ENCODE measurements at places on chromosomes 3 and 15.

GRCh38 chr3:43998370-43998835, 243.3 kb upstream of the TOPAZ1 start:
- no peak for ATAC-seq

DNA sequence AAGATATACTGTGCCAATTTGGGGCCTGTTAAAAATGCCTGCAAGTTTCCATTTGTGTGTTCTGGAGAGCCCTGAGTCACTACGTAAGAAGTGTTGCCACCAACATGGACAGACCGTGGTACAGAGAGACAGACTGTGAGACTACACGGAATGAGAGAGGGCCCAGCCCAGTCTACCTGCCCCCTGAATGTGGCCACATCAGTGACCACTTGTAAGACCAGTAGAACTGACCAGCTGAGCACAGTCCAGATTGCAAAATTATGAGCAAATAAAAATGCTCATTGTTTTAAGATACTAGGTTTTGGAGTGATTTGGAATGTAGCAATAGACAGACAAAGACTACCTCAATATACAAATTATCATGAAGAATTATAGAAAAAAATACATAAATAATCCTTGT, 42.0 kb downstream of the ATR start:
- no peak for ATAC-seq

GRCh38 chr15:94509259-94509658, 277.9 kb downstream of the MCTP2 start:
- ATAC-seq: no peak

DNA sequence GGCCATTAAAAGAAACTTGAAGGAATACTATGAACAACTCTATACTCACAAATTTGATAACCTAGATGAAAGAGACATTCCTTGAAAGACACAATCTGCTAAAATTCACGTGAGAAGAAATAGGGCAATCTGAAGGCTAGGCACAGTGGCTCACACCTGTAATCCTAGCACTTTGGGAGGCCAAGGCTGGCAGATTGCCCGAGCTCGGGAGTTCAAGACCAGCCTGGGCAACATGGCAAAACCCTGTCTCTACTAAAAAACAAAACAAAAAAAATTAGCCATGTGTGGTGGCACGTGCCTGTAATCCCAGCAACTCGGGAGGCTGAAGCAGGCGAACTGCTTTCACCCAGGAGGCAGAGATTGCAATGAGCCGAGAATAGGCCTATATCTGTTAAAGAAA, 104.8 kb downstream of the HES1 start:
- no peak for ATAC-seq

GRCh38 chr15:88438181-88438580, 29.0 kb downstream of the MRPL46 start:
- no peak for ATAC-seq

GRCh38 chr3:122560680-122561079, 3.4 kb downstream of the PARP9 start:
- ATAC-seq: no peak

Data from esophagus mucosa (tissue), 1 donor.